ENCODE measurements at places on chromosomes 5 and 9. TPM values are rescaled to one million over a fixed set of nuclear protein-coding genes. Genes with fewer than 3 reads are reported as not detected.

GRCh38 chr5:6606884-6607558, 25.8 kb downstream of the NSUN2 start:
- DNase-seq, result no peak

The SPAAR gene
- 0.47 TPM for total RNA-seq

The HNRNPA0 gene
- 8.0 TPM for total RNA-seq

The ADAMTSL2 gene
- total RNA-seq, result 3.5 TPM

DNA sequence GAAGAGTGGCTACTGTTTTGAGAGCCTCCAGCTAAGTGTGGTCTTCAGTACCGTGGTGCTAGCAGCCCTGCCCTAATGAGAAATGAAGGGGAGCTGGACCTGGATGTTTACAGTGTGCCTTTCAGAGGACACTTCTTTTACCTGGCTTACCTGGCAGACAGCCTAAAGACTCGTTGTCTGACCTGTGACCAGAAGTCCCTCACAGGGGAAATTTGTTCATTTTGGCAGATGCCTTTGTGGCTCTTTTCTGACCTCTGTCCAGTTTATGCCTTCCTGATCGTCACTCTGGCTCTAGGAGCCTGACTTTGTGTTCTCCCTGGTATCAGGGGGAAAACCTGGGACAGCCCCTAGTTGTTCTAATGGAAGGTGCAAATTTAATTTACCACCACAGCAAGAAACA, 475.1 kb downstream of the DMRTA1 start:
- no peak for DNase-seq

- no peak for DNase-seq
Observed at GRCh38 chr9:86974421-86974820, 27.1 kb upstream of the GAS1 start.

- no peak for DNase-seq
Observed at GRCh38 chr5:133468596-133468995, 143.7 kb downstream of the FSTL4 start.

GRCh38 chr5:160539431-160539830, 117.8 kb downstream of the PTTG1 start:
- no peak for DNase-seq

DNA sequence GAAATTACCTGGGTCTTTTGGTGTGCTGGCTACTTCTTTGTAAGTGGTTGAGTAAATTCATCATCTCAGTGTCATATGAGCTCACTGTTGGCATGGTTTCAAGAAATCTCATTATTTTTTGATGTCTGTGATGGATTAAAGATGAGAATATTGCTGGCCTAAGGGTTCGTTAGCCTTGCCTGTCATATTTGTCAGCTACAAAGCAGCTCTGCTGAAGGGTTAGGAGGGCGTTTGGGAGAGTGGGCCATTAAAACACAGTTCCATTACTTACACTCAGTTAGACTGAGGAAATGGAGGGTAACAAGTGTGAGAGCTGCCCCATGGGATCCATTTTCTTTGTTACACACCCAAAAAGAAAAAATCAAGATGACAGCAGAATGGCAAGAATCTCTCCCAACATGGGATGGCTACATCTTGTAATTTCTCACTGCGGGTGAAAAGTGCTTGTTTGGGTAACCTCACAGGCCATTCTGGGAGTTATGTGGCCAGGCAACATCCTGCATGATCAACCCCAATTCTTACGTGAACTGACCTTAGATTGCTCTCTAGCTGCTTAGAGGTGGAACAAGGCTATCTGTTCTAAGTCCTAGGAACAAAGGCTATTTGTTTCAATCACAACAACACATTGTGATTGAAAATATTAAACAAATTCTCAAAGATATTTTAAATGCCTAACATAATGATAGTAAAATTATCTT, 609.5 kb upstream of the RGMB start:
- DNase-seq, result no peak

DNA sequence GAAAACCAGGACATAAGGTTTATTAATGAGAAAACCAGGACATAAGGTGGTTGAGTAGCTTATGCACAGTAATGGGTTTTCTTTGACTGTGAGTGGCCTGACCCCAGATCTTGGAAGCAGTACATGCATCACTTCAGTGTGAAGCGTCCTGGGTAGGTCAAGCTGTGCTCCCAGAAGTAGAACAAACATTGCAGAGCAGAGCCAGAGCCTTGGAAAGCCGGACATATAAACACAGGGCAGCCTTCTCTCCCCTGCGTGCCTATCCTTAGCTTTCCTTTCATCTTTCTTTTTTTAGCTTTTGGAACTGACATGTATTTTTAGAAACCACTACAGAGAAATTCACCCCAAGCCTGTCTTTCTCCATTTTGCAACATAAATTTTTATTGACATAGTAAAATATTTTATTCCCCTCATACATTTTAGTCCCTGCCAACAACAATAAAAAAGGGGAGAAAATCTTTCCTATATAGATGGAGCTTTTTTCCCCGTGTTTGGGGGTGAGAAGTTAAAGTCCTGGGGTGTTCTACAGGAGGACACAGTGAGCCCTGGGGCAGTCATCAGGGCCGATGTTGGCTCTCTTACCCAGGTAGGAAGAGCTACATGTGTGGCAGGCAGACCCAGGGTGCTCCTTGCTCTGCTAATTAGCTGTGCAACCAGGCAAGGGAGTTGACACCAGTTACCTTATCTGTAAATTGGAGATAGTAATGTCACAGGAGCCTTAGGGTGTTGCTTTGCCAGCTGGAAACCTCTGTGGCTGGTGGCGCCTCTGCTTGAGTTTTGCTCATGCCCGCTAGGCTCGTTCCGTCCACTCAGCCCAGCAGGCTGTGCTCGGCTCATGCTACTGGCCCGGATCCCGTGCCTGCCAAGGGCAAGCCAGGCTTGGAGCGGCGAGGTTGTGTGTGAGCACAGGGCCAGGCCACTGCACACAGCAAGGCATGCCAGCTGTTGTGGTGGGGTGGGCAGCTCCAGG, 389.6 kb downstream of the KDM4C start:
- no peak for DNase-seq

The PCDHA9 gene
- 0.22 TPM for total RNA-seq

The TMEM215 gene
- not detected for total RNA-seq
